ENCODE measurements at places on chromosomes 3 and 15. TPM values are rescaled to one million over a fixed set of nuclear protein-coding genes. Genes with fewer than 3 reads are reported as not detected.

The GPR149 gene
- total RNA-seq: not detected

The RBPMS2 gene
- under 0.01 TPM for total RNA-seq

The SNTN gene
- not detected for total RNA-seq

The UBR1 gene
- 13.5 TPM for total RNA-seq

The ZFYVE19 gene
- total RNA-seq: 11.2 TPM

The SCG5 gene
- 2.6 TPM for total RNA-seq

The EPB42 gene
- not detected for total RNA-seq

All from cardiac atrium fibroblast (primary cell).